ENCODE measurements at places on chromosomes 2 and 18.

DNA sequence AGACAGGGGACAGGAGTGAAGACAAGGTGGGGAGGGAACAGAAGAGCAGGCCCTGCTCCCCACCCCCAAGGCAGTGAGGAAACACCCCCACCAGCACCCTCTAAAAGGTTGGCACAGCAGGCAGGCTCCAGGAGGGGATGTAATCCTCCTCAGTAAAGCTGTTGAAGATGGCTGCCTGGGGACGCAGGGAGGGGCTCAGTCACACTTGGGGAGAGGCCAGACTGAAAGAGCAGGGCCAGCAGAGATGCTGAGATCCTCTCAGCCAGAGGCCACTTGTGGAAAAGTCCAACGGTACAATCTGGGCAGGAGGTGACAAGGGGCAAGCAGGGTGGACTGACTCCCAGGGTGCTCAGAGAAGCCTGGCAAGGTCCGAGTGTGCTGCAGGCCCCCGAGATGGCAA lies 154.8 kb upstream of the ID2 start:
- DNase-seq: no peak

DNA sequence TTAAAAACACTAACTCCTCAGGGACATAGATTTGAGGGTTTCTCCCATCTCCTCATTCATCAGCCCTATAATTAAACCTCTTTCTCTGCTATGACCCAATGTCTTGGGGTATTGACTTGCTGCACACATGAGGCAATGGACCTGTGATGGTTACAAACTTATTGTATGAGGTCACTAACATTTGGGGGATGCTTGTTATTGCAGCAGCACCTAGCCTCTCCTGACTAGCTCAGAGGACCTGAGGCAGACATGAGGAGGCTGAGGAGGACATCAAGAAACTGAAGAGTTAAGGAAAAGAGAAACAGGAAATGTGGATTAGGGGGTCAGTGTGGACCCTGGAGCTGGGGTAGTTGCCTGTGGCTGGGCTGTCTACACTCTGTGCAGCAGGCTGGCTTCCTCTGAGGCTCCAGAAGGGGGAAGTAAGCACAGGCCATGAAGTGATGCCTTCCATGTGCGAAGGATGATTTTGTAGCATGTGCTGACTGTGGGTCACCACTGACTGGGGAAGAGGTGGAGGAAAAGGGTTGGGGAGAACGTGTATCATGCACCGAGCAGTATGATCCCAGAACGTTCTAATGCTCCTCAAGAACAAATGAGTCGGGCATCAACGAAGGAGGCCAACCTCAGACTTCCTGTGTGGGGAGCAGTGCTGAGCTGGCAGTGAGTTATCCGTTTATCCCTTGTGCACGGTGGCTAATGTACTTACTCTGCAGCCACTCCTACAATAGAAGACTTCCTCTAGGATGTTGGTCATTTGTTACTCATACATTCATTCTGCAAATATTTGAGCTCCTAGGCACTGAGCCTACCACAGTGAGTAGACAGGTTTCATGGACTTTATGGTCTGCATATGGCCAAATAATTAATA lies 42.1 kb upstream of the RFX8 start:
- no peak for DNase-seq

- DNase-seq: no peak
Observed at GRCh38 chr2:240458900-240459391, 23.5 kb downstream of the GPC1 start.

DNA sequence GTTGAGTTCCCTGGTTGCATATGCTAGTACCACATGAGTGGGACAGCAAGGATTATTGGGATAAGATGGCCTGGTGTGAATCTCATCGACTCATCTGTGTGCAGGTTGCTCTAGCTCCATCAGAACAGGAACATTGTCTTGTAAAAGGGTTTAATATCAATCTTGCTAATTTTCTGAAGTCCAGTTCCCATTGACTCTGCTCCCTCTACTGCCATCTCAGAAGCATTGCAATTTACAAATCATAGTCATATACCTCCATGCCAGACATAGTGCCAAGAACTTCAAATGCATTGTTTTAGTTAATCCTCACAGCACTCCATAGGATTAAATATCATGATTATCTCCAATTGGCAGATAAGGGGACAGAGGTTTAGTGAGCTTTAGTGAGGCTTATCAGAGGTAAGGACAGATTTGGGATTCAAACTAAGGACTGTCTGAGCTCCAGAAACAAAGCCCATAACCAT lies 4.8 kb upstream of the STAT4 start:
- no peak for DNase-seq

DNA sequence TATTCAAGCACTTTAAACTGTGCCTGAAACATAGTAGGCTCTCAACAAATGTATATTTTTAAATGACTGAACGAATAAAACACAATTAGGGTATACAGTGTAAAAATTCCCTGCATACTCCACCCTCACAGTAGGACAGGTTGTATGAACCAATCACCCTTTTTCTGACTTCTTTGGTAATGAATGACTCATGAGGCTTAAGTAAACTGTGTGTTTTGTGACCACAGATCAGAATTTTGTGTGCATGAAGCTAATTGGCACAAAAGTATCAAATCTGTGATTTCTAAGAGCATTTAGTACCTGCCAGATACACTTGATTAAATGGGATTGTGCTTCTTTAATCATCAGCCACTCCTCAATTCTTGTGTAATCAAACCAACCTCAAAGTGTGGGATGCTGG lies 109.9 kb upstream of the MAP4K3 start:
- no peak for DNase-seq

DNA sequence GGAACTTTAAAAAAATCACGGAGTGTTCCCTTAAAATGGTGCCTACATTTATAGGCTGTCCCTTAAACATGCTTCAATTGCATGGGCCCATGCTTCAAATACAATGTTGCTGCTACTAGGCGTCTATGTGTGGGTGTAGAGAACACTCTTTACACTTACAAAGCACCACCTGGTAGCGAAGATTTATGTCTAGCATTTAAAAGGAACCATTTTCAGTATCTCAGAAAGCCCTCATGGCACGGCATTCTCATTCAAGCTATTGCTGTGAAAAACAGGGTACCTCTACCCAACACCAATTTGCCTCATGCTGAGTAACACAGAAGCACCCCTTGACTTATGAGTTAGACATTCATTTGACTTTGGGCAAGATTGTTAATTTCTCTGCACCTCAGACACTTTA lies 112.9 kb upstream of the CNTNAP5 start:
- DNase-seq: no peak

DNA sequence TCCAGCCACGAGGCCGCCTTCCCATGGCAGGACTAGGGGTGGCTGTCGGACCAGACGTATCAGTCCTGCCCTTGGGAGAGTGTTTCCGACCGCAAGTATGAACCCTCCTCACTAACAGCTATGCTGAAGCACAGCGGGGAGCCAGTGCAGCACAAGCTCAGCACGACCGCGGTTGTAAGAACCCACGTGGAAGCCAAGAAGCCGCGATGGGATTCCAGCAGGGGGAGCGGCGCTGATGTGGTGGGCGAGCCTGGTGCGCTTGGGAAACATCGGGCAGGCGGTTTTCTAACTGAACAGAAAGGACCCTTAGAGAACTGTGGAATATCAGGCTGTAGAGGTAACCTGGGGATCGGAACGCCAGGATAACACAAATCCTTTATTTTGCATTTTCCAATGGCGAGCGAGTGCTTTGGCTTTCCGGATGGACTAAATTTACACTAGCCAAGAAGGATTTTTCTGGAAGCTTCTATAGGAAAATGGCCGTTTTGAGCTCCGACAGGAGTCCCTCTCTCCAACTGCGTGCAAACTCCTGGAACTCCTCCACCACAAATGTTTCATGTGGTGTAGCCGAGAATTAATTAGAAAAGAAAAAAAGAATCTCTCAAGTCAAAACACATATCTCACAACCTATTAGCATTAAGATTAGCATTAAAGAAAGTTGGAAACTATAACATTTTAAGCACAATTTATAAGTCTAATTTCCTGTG lies 132.0 kb upstream of the MYCN start:
- no peak for DNase-seq

- no peak for DNase-seq
Observed at GRCh38 chr2:189862751-189863150, 78.5 kb downstream of the PMS1 start.

DNA sequence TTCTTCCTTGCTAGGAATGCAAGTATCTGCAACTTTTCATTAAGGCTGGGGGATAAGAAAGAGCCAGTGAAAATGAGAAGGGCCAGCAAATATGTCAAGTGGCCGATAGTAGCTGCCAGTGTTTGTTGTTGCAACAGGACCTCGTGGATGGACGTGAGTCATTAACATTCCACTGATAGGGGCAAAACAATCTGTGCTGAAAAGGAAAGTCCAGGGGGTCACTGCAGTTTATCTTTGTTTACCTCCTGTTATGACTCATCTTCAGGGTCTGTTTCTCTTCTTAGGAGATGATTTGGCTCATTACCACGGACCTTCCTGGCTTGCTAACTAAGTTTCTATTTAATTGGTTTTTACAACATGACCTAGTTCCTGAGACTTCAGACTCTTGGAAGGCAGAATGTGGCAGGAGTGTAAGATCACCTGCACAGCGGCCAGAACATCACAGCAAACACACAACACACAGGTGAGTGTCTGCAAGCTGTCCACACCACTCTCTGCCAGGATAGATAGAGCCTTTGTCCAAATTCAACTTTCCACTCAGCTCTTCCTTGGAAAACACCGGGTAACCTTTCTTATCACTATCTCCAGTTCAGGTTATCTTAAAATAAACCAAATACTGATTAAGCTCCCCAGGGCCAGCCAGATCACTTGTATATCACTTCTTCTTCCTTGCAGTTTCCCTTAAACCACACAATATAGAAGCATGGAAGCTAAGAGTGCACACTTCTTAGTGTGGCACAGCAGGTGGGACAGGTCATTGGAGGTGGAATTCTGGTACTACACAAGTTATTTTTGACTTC lies 157.5 kb upstream of the LMAN1 start:
- no peak for DNase-seq

GRCh38 chr18:44514106-44514505 lies 166.6 kb upstream of the SETBP1 start:
- no peak for DNase-seq

DNA sequence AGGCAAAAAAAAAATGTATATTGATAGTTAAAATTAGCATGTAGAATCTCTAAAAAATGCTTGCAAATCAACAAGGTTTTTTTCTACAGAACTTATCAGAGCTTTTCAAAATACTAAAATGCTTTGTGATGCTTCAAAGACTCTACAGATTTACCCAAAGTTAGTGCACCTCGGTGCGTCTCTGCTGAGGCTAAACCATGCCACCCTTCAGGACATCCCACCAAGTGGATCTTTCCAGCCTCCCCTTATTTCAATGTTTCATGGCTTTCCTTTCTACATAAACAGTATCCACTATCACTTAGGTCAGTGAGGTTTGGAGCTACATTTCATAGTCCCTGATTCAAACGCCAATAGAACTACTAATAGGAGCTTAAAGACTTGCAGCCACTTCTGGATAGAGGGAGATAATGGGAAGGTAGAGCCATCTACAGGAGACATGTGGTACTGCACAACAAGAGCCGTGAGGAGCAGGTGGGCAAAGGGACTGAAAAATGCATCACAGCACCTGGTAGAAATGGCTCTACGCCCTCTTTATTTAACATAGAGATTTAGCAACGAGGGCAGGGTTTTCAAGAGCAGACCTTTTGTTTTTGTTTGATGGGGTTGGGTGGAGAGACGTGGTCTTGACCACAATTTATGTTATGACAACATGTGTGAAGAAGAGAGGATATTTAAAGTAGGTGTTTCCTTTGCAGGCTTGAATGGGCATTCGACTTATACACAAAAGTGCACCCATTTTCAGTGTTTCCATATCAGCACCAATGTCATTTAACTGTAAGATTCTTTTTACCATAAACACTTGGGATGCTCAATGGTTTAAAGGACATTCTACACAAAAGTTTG lies 56.1 kb upstream of the SLC35G4 start:
- DNase-seq: no peak

- DNase-seq: no peak
Observed at GRCh38 chr2:129801575-129801974, 177.9 kb upstream of the RAB6C start.

GRCh38 chr2:101361522-101361921 lies 25.8 kb downstream of the CREG2 start:
- DNase-seq: no peak

- no peak for DNase-seq
Observed at GRCh38 chr2:235670974-235671787, 177.3 kb downstream of the AGAP1 start.

GRCh38 chr2:231965102-231965501 lies 3.6 kb downstream of the DIS3L2 start:
- DNase-seq: no peak
